ENCODE measurements at places on chromosomes 12 and 14.

DNA sequence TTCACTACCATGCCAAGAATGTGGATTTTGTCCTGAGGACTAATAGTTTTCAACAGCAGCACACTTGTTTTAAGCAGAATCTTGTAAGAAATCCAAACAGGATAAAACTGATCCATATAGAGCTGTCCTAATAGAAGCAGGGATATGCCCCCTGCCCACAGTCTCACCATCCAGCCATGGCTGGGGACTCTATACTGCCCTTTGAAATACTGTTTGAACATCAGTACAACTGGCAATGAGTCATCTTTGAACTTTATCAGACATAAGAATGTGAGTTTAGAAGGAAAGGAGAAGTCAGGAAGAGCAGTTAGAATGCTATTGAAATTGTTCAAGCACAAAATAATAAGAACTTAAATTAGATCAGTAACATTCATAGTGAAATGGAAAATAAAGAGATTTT is 3.8 kb upstream of the C12orf42 start:
- no peak for DNase-seq

- DNase-seq, result no peak
Measured at GRCh38 chr12:33825986-33826602, 196.2 kb upstream of the ALG10 start.

- DNase-seq, result no peak
Measured at GRCh38 chr12:39252628-39253027, 190.3 kb downstream of the KIF21A start.

- DNase-seq, result no peak
Measured at GRCh38 chr12:6672143-6672542, 9.2 kb upstream of the ING4 start.

DNA sequence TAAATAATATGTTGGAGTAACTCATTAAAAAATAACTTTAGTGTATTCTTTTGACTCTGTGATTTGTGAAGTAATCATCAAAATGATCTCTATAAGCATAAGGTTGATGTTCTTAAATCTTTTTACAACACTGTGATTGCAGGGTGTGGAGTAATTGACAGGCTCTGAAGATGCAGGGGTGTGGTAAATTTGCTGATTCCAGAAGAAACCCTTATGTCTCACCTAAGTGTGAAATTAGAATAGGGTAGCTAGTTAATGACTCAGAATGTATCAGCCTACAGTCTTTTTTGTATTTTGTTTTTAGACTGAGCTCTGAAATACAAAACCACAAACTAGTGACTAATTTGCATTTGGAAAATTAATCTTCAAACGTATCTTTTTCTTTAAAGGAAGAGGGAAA is 5.9 kb downstream of the PRPF39 start:
- no peak for DNase-seq

GRCh38 chr12:57243521-57244311 is 7.3 kb downstream of the STAC3 start:
- DNase-seq, result peak; percentile 94

All from H7 (cell line).